ENCODE measurements at places on chromosomes 11 and 22.

- DNase-seq, result no peak
These were observed 161.0 kb upstream of the SORL1-AS1 start for GRCh38 chr11:121613724-121614123.

GRCh38 chr11:9462172-9462799 is 1.5 kb downstream of the ZNF143 start:
- no peak for DNase-seq

- DNase-seq, result no peak
These were observed 160.7 kb downstream of the BUD13 start for GRCh38 chr11:116611998-116612620.

- no peak for DNase-seq
These were observed 11.1 kb upstream of the OSM start for GRCh38 chr22:30277547-30278344.

GRCh38 chr11:5938603-5938965 is 3.5 kb upstream of the OR56A3 start:
- no peak for DNase-seq

DNA sequence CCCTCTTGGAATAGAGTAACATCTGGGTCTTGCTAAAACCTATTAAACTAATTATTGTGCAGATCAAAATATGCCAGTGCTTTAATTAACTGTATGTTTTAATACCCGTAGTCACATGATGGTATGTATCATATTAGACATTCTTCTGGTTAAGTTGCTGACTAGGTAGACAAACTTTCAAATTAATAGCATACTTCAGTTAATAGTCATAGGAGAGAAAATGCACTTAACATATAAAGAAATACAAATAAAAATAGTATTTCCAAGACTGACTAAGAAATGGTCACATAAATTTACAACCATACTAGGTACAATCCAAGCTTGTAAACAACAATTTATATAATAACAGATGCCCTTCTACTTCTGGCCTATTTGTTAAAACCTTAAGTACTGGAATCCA is 7.6 kb upstream of the EXPH5 start:
- DNase-seq, result no peak

- DNase-seq, result no peak
These were observed 21.3 kb downstream of the MORC2 start for GRCh38 chr22:30947173-30947815.

All from fibroblast of skin of left biceps (primary cell).